ENCODE measurements at places on chromosomes 1 and 21.

DNA sequence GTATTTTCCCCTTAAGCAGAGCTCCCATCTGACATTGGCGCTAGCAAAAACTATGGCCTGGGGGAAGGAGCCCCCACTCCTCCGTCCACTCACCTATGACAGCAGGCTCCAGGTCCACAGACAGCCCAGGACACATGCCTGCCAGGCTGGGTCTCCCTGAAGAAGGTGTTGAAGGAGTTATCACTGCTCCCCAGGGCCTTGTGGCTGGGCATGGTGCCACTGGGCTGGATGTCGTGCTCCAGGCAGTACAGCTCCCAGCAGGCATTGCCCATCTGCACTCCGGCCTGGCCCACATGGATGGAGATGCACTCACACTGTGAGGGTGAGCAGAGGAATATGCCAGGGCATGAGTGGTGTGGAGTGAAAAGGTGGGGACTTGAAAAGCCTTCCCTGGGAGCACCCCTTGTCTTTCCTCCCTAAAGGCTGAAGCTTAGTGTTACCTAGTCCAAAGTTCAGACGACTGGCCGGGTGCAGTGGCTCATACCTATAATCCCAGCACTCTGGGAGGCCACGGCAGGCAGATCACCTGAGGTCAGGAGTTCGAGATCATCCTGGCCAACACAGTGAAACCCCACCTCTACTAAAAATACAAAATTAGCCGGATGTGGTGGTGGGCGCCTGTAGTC is 30.0 kb downstream of the RABIF start:
- DNase-seq, result no peak

DNA sequence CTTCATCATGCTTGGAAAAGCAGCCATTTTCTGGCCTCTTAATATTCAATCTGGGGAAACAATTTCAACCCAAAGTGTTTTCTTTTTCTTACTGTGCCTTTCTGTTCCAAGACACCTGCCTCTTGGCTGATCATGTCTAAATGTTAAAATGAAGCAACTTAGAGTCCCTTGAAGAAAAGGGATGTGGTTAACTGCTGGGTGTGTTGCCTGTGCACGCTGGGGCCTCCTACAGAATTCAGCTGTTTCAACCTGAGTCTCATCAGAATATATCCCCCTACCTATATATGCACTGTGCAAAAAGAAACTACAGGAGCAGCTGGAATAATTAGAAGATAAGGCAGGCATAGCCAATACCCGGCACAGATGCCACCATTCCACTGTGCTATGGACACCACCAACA is 222.0 kb downstream of the OMA1 start:
- no peak for DNase-seq

DNA sequence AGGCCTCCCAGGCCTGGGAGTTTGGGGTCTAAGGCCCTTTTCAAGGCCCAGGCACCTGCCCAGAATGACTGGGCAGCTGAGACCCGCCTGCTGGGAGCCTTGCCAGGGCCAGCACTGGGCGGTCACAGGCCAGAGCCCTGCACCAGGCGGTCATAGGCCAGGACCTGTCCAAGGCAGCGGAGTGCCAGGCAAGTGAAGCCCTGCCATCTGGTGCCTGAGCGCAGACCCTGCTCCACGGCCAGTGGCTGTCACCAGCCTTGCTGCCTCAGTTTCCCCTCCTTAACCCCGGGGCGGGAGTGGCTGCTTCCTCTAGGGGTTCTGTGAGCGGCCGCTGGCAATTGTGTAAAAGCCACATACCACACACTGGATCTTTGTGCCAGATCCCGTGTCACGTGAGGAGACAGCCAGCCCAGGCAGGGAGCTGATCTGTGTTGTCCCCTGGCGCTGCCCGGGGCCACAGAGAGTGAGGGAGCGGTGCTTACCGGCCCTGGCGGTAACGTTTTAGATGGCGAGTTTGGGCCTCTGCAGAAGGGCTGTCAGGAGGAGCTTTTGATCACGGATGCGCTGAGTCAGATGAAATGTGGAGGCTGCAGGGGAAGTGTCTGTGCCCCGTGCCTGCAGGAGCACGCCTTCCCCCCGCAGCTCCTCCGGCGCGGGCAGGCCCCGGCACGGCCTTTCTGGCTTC is 4.6 kb downstream of the COL18A1 start:
- DNase-seq, result no peak

- DNase-seq, result no peak
Measured at GRCh38 chr1:14748151-14748550, 149.7 kb downstream of the KAZN start.

DNA sequence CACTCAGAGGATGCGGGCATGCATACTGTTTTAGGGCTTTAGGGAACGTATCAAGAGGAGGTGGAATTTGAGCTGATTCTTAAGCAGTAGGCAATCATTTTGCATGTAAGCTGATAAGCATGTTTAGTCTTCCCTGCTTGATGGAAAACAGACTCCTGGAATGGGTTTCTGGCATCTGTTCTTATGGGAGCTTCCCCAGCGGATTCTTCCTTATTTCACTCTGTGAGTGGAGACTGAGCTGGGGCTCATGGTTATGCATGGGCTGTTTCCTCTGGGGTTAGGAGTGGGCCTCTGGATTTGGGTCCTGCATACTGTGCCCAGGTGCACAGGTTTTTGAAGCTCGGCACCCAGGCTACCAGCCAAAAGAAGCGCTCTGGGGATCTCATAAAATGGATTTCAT is 93.4 kb downstream of the DIRAS3 start:
- no peak for DNase-seq

- no peak for DNase-seq
Measured at GRCh38 chr1:156777573-156777972, 10.2 kb downstream of the PRCC start.

DNA sequence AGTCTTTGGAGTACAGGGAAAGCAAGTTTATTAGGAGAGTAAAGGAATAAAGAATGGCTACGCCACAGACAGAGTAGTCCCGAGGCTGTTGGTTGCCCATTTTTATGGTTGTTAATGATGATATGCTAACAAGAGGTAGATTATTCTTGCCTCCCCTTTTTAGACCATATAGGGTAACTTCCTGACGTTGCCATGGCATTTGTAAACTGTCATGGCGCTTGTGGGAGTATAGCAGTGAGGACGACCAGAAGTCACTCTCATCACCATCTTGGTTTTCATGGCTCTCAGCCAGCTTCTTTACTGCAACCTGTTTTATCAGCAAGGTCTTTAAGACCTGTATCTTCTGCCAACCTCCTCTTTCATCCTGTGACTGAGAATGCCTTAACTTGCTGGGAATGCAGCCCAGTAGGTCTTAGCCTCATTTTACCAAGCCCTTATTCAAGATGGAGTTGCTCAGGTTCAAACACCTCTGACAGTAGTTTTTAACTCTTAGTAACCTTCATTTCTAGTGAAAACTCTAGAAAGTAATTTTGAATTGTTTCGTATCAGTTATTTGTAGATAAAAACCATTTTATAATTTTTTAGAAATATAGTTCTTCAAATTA is 26.2 kb downstream of the TCP10L start:
- DNase-seq, result no peak

GRCh38 chr1:213622365-213623063 is 365.3 kb upstream of the PROX1 start:
- peak; percentile 70 for DNase-seq

DNA sequence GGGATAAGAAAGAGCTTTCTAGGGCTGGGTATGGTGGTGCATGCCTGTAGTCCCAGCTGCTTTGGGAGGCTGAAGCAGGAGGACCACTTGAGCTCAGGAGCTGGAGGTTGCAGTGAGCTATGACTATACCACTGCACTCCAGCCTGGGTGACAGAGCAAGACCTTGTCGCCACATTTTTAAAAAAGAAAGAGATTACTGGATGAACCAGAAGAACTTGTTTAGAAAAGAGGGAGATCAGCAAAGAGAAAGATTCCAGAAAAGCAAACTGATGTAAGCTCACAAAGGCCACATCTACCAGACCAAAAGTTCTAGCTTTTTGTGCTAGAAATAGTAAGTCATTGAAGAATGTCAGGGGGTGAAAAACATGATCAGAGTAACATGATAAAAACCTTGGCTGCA is 117.6 kb downstream of the KIAA0319L start:
- no peak for DNase-seq

- DNase-seq, result no peak
Measured at GRCh38 chr1:27886353-27886679, 14.0 kb downstream of the THEMIS2 start.

DNA sequence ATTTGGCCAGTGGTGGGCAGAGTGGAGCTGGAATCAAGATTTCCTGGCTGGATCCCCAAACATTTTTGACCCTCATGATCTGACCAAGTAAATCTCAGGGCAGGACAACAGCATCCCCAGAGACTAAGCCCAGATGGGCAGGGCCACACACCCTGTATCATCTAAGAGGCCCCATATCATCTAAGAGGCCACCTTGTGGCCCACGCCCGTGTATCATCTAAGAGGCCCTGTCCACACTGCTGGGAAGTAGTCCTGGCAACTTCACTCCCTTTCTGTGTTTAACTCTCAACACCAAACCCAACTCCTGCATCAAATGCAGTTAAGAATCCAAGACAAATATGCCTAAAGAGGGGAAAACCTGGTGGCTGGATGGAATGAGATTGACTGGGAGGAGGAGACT is 81.6 kb upstream of the SSX2IP start:
- no peak for DNase-seq

- no peak for DNase-seq
Measured at GRCh38 chr1:231778009-231778719, 151.6 kb downstream of the DISC1 start.

DNA sequence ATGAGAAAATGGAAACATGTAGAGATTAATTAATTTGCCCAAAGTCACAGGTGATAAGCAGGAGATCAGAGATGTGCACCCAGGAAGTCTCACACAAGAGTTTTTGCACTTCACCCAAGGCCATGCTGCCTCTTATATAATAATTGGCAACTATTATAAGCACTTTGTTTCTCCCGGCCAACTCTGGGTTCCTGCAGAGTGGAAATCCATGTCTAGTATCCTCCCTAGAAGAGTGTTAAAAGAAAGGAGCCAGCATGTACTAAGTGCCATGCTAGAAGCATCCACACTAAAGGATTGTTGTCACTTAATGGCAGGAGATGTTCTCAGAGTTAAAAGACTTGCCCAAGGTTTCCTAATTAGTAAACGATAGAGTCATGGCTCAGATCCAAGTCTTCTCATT is 470.3 kb downstream of the OMA1 start:
- no peak for DNase-seq

DNA sequence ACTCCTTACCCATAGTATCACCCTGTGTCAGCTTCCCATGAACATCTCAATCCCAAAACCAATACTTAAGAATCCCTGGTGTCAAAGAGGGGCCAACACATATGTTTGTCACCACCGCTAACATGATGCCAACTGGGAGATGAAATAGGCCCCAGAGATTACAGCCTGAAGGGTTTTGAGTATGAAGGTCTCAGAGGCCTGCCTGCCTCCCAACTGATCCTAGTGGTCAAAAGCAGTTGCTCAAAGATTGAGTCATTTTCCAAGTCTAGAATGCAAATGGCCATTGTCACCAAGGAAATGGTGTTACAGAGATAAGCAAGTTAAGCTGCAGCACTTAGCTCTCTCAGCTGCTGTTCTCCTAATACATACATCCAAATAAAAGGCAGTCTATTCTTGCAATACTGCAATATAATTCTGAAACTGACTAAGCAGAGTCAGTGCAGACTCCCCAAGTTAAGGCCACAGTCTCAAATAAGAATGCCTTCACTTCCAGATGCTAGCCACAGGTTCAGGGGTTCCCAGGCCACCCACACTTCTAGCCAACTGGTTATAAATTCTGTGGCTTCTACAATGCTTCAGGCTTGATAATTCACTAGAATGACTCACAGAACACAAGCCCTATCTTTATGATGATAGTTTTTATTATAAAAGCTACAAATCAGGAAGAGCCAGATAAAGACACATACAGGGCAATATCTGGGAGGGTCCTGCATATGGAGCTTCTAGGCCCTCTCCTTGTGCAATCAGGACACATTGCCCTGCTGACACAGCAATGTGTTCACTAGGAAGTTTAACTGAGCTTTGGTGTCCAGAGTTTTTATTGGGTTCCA is 18.7 kb downstream of the DUSP10 start:
- DNase-seq, result no peak

DNA sequence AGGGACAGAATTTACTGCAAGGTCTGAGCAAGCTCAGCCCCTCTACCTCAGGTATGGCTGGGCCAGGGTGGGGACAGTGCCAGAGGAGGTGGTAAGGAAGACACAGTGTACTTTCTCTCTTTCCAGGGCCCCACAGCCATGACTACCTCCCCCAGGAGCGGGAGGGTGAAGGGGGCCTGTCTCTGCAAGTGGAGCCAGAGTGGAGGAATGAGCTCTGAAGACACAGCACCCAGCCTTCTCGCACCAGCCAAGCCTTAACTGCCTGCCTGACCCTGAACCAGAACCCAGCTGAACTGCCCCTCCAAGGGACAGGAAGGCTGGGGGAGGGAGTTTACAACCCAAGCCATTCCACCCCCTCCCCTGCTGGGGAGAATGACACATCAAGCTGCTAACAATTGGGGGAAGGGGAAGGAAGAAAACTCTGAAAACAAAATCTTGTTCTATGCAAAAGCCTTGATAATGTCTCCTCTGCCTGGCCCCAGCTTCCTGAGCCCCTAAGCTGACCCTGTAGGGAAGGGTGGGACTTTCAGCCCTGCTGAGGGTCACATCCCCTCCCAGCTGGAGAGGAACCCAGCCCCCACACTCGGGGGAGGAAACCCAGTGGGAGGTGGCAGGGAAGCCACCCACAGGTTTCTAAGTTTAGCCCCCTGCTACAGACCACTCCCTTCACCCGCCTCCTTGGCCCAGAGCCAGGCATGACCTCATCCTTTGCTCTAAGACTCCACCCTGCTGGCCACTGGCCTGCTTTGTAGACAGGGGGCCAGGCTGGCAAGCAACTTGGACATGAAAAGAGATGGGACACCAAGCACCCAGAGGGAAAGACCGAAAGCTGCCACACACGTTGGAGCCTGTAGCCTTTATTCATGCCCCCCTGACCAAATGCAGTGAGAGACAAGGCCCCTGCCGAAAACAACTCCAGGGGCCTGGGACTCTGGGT is 6.4 kb downstream of the RHOC start:
- DNase-seq, result peak; percentile 46

DNA sequence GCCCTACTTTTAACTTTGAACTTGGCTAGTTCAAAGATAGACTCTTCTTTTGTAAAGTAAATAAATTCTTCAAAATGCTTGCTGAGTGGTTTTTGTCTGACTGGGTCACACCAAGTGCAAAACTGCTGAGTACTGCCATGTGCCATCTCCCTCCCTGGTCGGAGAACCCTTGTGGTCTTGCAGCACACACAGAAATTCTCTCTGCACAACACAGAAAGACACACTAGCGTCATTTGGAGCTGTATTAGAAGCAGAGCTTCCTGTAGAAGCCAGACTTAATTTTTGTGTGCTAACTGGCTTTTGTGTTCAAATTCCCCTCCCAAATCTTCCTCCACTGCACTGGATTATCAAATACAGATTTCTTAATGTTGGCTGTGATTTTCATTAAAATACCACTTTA is 2.5 kb downstream of the PSMB4 start:
- DNase-seq, result no peak
